CD4-positive, alpha-beta T cell treated with Interleukin-2 at 100 ng/mL for 4 hours (primary cell): ENCODE measurements at places on chromosomes 1 and 21.

DNA sequence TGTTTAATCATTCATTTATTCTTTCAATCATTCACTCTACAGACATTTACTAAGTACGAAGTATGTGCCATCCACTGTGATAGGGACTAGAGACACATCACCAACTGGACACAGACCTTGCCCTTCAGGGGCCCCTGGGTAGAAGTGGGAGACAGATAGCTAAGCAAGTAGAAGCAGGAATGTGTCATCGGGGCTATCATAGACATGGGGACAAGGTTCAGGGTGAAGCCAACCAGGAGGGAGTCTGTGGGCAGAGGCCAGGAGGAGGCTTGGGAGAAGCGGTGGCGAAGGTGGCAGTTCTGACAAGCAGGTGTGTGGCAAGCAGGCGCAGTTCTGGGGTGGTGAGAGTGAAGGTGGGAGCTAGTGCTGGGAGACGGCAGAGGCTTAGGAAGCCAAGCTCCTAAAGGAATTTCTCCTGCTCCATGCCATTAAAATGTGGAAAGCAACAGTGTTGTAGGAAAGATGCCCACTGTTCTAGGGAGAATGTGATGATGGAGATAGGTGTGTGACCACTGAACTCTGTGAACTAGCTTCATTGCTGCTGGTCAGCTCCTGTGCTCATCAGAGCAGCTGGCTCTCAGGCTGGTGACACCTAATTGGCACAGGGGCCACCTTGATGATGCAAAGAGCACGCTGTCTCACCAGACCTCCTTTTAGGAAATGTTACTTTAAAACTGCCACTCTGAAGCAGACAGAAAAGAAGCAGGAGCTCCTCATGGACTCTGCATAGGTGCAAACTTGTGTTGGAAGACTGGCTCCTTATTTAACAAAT is 79.7 kb upstream of the LPGAT1 start:
- DNase-seq = no peak

- DNase-seq = no peak
Observed at GRCh38 chr1:209714338-209714737, 9.7 kb downstream of the HSD11B1 start.

- DNase-seq = peak; percentile 30
Observed at GRCh38 chr1:222618001-222618879, at the start of gene MIA3. Gene MIA3, plus strand, starts transcription at chr1:222618097. Its CDS starts 14 bp downstream, at chr1:222618111.

- DNase-seq = no peak
Observed at GRCh38 chr1:207070811-207071210, 17.7 kb downstream of the PFKFB2 start.

DNA sequence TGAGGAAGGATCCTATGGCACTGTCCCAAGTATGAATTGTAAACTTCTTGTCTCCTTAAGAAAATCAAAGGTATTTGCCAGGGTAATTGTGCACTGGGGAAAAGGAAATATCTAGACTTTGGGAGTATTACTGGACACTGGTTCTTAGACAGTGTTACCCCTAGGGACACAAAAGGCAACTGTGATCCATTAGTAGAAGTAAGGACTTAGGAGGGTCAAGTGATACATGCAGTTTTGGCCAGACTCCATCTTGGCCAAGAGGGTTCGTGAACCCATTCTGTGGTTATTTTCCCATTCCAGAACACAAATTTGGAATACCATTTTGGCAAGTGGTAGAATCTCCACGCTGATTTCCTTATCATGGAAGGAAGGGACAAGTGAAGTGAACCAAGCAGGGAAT is 98.1 kb downstream of the TM2D1 start:
- DNase-seq = no peak
